Left forelimb (tissue), 1 donor: ENCODE measurements at places on chromosomes 16 and 17.

DNA sequence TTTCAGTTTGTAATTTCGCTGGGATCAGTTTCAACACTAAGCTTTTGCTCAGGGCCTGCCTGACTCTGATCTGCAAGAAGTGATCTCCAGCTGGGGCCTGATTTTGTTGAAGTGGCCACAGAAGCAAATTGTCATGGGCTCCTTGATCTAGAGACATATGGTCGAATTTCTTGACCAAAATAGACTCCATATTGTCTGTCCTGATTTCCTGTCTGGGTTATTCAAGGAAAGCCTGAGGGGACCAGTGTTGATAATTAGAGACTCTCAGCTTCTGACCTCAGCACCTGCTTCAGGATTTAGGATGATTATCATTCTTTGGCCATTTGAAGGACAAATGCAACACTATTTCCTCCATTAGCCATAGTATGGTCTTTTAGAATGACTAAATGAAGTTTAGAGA is 48.9 kb upstream of the MSI2 start:
- no peak for DNase-seq

DNA sequence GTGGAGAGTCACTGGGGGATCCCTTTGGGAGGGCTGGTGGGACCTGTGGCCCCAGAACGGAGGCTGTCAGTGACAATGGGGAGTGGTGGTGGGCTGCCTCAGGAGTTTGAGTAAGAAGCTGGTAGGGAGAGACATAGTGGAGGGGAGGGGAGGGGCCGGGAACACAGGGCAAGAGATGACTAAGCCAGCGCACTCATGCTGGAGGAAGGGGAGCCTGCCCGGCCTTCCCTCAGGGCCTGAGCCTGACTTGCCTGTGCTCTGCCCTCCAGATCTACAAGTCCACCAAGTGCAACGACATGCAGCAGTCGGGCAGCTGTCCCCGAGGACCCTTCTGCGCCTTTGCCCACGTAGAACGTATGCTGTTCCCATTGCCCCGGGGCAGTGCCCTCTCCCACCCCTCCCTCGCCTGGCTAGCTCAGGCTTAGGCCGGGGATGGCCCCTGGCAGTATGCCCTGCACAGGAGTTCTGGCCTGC is 29.3 kb downstream of the UNC13D start:
- DNase-seq, result no peak

DNA sequence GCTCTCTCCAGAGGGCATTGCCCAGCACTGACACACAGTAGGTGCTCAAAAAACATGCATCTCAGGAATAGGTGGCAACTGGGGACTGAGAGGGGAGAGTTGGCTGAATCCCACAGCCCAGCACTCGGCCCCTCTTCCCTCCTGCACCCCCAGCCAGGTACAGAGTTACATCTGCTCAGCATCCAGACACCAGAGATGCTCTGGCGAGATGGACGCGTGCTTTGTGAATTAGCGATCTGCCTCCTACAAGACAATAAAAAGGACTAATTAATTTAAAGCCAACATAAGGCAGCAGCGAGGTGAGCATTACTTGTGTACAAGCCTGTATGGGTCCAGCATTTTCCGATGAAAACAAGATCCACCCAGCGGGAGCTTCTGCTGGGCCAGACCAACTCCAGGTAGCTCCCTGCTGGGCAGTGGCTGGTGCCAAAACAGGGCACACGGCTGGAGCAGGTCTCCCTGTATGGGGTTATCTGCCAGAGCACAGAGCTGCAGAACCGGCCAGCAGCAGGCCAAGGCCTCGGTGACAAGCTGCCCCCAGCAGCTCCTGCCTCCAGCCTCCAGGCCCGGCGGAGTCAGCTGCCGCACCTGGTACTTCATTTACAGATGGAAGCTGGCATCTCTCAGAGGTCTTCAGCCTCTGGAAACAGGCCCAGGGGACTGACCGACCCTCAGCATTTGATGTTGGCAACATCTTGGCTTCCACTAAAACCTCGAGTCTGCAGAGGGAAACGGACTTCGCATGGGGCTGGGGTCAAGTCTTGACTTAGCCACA is 219.7 kb upstream of the SDK2 start:
- DNase-seq, result no peak

DNA sequence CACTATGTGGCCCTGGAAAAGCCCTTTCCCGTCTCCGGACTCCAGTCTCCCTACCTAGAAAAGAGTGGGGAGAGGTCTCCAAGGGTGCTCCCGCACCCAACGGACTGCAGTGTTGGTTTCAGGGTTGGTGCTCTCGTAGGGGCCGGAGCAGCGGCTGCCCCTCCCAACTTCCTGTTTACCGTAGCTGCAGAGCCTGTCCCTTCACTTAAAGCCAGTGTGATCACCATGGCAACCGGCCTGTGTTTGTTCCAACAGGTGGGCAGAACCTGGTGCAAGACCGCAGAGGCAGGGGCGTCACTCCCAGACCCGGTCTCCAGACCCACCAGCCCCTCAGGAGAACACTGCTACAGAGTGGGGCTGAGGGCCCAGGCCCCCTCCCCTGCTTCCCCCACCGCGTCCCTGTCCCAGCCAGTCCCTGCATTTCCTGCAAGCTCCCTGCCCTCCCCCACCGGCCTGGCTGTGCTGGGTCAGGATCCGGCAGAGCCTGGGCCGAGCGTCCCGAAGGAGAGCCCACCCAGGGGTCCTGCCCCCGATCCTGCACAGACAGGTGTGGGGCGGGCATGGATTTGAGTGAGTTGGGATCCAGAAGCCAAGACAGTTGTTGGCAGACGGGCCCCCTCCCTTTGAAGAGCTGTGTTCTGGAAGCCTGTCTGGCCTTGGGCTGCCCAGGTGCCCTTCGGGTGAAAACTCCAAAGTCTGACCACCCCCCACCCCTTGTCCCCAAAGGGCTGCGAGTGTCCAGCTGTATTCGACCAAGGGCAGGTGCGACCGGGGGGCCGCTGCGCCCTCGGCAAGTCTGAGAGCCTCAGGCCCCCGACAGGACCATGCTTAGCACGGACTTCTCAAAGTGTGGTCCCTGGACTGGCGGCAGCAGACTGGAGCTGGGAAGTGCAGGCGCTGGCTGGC is 1.5 kb upstream of the BAIAP3 start:
- DNase-seq, result no peak

DNA sequence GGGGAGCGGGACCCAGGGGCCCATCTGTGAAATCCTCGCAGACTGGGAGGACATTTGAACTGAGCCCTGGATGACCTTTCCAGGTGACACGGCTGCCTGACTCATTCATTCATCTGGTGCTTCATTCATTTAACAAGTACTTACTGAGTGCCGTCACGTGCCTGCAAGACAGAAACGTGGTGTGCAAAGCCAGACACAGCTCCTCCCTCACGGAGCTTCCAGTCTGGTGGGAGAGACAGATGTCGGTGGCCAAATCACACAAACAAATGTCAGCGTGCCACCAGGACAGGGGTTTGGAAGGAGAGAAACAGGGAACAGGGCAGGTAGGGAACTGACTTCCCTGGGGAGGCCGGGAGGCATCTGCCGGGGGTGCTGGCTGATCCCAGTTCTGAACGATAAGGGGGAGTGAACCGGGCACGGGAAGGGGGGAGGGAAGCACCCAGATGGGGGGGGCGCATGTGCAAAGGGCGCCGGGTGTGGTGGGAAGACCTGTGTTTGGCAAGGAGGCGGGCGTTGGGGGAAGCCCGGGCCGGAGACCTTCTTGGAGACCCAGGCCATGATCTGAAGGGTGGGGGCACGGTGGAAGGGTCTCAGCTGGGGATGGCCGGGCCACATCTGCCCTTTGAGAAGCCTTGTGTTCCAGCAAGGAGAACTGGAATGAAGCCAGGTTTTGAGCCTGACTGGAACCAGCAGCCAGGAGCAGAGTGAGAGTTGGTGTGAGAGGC is 93.6 kb upstream of the CIBAR2 start:
- DNase-seq, result no peak

- no peak for DNase-seq
Observed at GRCh38 chr16:67571981-67572431, 9.7 kb downstream of the CTCF start.

GRCh38 chr16:78365366-78365765 is 265.9 kb downstream of the WWOX start:
- no peak for DNase-seq

DNA sequence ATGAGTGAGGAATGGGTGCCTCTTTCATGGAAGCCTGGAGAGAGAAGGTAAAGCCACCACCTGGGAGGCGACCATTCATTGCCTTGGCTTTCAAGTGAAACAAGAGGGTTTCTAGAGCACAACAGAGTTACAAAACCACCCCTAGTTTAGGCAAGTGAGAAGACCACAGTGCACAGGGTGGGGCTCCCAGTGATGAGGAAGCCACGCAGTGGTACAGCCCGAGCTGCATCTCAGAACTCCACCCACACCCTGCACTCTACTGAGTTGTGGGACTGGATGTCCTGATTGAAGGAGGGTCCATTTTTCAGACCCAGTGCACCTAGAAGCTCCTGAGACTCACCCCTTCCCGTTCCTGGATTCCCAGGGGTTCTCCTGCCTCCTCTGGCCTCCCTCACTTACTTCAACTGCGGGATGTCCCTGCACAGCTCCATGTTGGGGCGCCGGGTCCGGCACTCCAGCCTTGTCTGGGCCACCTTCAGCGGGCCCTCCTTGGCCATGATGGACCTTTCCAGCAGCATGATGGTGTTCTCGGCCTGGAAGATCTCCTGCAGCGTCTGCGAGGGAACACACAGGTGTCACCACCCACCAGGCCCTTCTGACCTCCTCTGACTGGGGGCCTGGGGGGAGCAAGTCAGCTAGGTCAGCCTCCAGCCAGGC is 55.1 kb upstream of the EMP2 start:
- no peak for DNase-seq

DNA sequence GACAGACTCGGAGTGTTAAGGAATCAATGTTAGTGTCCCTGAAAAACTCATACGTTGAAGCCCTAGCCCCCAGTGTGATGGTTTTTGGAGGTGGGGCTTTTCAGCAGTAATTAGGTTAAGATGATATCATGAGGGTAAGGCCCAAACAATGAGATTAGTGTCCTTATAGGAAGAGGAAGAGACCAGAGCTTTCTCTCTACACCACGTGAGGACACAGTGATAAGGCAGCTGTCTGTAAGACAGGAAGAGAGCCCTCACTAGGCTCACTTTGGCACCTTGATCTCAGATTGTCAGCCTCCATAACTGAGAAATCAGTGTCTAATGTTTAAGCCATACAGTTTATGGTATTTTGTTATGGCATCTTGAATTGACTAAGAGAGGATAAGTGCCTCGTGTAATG is 403.2 kb downstream of the NPIPA7 start:
- DNase-seq, result no peak

DNA sequence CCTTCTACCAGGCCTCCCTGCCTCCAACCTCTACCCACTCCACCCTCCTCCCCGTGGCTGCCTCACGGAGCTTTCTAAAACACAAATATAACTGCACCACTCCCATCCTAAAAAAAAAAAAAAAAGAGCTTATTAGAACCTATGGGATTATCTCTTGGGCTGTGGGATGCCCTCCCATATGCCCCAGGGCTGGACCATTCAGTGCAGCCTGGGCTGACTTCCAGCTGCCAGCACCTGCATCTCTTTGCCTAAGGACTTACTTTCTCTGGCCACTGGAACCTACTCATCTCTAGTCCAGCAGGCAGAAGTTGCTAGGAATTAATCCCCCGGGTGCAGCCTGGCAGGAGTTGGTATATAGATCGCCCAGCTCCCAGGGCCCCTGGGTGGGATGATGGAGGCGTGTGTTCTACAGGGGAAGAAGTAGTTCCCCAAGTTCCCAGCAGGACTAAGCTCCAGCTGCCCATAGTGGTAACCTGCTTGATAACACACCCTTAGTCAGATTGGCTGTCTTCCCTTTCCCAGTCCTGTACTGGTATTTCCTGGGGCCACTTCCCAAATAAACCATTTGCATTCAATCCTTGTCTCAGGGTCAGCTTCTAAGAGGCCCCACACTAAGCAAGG is 10.3 kb downstream of the MPP3 start:
- DNase-seq, result no peak

DNA sequence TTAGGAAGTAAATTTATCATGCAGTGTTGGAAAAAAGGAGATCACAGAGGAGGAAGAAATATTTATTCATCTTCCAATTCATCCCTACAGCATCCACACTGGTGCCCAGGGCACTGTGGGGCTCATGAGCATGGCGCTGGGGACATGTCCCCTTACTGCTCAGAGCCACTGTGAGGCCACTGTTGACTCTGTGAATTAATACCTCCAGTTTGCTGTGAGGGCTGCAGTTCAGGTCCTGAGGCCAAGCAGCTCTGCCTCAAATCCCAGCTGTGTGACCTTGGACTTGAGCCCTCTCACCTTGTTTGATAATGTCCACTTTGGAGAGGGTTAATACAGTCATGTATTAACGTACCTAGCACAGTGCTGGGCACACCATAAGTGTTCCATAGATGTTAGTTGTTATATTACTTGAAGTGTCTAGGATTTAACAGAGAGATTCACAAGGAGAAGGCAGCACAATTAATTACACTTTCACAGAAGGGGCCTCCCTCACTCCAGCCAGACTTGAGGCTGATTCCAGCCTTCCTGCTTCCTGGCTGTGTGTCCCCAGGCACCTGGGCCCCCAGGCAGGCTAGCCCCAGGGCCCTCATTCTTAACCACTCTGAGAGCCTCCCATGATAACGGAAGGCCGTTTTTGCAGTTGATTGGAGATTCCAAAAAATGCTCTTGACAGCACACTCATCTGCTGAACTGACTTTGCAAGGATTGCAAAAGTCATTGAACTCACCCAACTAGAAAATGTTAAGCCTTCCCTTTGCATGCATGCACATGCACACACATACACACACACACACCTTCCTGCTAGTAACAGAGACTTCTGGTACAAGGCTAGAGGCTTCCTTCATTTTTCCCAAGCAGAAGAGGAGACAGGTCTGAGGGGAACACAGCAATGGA is 29.4 kb downstream of the KATNIP start:
- DNase-seq, result no peak

DNA sequence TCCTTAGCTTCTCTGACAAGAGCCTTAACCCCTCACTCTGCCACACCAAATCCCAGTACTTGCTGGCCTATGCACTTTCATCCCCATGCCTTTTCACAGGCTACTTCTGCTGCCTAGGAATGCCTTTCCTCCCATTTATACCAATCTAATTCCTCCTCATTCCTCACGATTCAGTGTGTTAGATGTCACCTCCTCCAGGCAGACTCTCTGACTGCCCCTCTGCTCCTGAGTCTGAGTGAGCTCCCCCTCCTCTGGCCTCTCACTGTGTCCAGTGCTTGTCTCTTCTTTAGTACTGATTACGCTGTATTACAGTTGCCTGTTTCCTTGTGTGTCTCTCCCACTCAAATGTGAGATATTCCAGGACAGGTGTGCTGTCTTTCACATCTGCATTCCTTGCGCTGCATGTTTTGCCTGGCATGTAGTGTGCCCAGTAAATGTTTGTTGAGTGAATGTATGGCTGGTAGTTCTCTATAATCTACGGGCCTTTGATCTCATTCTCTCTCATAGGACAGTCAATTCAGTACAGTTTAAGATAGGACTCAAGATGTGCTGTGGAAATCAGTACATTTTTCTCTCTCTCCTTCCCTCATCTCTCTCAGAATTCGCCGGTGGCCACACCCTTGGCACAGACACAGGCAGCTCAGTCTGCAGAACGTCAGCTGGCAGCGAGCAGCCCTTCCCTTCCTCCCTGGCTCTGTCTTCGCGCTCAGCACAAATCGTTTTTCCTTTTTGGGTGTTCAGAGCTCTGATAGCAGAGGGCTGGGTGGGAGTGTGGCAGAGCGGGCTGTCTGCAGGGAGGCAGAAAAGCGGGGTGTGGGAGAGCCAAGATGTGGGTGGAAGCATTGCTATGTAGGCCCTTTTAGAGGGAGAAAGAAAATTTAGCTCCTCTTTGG is 18.5 kb downstream of the ARL4D start:
- no peak for DNase-seq
